NCI-H1048 (cell line): ENCODE measurements at places on chromosomes 16 and 17.

DNA sequence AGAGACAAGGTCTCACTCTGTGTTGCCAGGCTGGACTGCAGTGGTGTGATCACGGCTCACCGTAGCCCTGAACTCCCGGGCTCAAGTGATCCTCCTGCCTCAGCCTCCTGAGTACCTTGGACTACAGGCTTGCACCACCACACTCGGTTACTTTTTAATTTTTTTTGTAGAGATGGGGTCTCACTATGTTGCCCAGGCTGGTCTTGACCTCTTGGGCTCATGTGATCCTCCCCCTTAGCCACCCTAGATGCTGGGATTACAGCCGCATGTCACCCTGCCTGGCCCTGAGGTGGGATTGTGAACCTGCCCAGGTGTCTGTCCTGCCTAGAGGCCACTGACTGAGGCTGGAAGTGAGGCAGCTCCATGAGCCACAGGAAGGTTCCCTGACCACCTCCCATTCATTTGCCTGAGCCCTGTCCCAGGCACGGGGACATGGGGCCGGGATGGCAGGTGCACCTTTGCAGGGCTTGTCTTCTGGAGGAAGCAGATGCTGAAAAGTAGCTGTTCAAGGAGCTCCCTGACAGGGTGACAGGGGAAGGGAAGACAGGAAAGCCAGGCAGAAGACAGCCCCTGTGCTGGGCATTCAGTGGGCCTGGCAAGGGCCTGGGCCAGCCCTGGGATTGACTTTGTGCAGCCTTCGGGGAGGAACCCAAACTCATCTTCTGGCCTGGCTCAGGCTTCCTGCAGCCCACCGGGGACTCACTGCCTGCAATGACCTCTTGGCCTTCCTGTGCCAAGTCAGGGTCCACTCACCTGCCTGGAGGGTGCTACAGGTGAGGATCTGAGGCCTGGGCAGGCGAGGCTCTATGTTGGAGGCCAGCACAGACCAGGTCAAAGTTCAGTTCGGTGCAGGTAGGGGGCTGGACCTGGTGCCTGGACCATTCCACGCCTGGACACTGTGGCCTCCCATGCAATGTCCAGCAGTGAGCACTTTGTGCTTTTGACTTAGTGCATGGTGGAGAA lies 8.1 kb upstream of the NOTUM start:
- DNase-seq, result no peak

DNA sequence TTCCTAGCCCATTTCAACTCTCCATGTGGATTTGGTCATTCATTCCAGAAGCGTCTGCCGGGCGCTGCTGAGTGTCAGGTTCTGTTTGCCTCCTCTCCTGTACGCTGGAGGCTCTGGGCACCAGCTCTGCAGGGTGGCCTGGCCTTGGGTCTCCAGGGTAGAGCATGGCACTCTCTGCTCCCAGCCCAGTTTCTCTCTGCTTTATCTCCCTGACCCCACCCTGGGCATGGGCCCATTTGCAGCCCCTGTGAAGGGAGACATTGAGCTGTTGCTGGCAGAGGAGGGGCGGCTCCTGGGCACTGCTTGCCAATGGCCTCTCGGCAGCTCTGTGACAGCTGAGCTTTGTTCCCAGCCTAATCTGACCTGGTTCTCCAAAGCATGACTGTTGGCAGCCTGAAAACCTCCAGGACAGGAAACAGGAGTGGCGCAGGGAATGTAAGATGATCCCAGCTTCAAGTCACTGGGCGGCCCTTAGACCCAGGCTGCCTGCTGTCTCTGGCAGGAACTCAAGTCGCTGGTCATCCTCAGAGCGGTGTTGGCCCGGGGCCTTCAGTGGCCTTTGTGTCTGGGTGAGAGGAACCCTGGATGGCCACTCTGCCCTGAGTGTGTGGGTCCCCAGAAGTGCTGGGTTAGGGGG lies 146.8 kb downstream of the SEC14L1 start:
- DNase-seq, result no peak

DNA sequence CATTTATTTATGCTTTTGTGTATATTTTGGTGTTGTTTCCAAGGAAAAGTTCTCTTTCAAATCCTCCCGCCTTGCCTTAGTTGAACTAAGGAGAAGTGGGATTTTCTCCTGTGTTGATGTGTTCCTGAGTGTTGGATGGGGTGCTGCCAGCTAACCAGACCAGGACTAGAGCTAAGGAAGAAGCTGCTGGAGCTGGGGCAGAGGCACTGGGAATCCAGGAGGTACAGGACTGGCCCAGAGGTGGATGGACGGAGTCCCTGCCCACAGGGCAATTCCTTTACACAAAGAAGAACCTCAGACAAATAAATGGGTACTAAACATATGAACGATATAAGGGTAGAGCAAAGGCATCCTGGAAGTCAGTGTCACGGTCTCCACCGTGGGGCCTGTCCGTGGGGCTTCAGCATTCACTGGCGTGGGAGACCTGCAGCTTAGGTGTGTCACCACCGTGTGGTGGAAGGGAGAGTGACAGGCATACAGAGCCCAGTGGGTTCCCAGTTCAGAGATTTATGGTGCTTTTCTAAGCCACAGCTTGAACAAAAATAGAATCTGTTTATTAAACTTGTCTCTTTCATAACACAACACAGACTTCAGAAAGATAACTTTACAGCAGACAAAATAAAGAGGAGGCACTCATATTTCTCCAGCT lies 270.7 kb downstream of the NTN1 start:
- no peak for DNase-seq

DNA sequence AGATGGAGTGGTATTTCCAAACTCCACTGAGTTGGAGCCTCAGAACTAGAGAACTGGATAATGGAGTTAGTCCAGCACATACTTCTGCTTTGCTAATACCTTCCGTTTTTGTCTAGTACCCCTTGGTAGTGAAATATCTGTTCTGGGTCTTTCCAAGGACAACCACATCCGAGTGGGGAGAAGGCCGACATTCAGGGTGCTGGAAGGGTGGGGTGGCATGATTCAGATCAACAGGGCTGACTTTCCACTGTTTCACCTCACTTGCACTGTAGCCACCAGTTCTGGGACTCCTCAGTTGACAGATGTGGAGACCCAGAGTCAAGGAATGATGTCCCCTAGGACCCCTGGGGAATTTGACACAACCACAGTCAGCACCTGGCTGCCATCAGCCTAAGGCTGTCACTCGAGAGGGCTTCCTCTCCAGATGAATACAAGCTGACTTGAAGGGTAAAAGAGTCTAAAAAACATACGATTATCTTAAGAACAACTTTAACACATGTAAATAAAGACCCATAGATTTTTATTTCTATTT lies 84.8 kb upstream of the HNF1B start:
- no peak for DNase-seq

GRCh38 chr17:34312080-34312479 lies 7.2 kb upstream of the CCL8 start:
- DNase-seq, result no peak

GRCh38 chr17:20254541-20254940 lies 212.8 kb downstream of the LGALS9B start:
- DNase-seq, result no peak

GRCh38 chr16:81627024-81627423 lies 152.1 kb upstream of the PLCG2 start:
- no peak for DNase-seq

DNA sequence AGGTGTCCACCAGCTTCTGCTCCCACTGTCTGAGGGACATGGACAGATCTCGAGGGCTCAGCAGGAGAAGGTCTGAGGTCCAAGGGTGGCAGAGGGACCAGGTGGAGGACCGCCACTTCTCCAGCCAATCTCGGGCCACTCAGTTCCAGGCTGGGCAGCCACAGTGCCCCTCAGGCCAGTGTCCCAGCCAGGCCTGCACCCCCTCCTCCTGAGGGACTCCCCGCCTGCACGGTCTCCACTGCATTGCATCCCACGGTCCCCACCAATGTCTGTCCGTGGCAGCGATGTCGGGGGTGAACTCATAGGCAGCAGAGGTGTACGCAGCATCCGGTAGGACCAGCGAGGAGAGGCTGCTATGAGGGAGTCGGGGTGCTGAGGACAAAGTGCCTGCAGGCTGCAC lies 64.2 kb upstream of the DOC2B start:
- no peak for DNase-seq

DNA sequence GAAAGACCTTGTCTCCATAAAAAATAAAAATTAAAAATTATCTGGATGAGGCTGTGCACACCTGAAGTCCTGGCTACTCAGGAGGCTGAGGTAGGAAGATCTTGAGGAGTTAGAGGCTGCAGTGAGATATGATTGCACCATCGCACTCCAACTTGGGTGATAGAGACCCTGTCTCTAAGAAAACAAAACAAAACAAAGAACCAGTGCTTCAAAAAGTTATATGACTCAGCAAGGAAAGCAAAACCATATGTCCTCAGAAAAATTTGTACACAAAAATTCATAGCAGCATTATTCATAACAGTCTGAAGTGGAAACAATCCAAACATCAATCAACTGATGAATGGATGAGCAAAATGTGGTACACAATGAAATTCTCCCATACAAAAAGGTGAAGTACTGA lies 48.9 kb downstream of the SLFN5 start:
- no peak for DNase-seq

GRCh38 chr17:10513299-10514067 lies 4.9 kb downstream of the MYH1 start:
- no peak for DNase-seq

GRCh38 chr17:19502517-19502916 lies 31.1 kb upstream of the SLC47A1 start:
- DNase-seq, result no peak

DNA sequence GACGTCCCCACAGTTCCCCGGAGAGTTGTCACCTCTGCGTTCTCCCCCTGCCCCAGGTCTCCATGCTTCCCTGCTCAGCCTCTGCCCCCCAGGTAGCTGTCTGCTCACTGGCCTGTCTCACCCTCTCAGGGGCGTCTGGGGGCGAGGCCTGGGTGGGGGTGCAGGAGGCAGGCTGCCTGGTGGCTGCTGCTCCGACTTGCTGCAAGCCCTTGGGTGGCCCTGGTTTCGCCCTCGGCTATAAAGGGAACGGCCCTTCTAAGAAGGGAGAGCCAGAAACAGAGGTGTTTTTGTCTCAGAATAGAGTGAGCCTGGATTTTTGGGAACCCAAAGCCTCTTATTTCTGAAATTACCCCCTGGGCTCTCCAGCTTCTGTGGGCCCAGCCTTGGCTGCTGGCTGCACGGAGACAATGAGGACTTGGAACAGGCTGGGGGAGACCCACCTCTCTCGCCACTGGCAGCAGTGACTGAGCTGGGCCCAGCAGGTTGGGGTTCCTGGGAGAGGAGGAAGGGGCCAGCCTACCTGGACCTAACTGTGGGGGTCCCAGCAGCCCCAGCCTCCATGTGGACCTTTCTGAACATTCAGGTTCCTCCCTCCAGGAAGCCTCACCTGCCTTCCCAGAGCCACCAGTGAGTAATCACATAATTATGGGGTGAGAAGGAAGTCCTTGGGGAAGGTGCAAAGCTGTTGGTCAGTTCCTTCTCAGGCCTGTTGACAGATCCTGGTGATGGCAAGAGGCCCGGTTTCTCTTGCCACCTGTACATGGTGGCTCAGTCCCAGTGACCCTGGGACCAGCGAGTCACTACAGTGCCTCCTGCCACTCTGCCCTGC lies 15.5 kb upstream of the SPNS2 start:
- no peak for DNase-seq

- DNase-seq, result no peak
These were observed 43.5 kb upstream of the VPS4A start for GRCh38 chr16:69267633-69268032.
